CD4-positive, alpha-beta T cell (primary cell): ENCODE measurements at places on chromosomes 11 and 22.

- DNase-seq, result no peak
These were observed 38.9 kb downstream of the FZD4 start for GRCh38 chr11:86916330-86916729.

- no peak for DNase-seq
These were observed 77.7 kb downstream of the FEZ1 start for GRCh38 chr11:125418396-125418795.

GRCh38 chr11:86696004-86696403 is 23.6 kb upstream of the ME3 start:
- no peak for DNase-seq

- DNase-seq, result no peak
These were observed 744 bp downstream of the PRAME start for GRCh38 chr22:22558071-22558971.

GRCh38 chr11:79025622-79026021 is 415.2 kb downstream of the TENM4 start:
- DNase-seq, result no peak

- DNase-seq, result peak; percentile 63
These were observed 12.6 kb upstream of the MAPK8IP1 start for GRCh38 chr11:45872651-45873356.

DNA sequence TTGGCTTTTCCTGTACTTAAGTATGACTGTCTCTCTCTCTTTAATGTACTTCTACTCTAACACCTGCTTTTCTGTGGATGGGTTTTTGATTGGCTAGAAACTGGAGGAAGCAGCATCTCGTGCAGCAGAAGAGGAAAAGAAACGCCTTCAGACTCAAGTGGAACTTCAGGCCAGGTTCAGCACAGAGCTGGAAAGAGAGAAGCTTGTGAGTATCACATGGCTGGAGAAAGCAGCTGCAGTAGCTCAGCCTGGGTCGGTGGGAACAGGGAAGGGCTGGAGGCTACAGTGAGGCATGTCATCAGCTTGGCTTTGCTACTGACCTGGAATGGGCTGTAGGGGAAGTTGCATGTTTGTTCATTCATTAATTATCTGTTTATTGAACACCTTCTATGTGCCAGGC is 74.2 kb downstream of the SWAP70 start:
- DNase-seq, result no peak

DNA sequence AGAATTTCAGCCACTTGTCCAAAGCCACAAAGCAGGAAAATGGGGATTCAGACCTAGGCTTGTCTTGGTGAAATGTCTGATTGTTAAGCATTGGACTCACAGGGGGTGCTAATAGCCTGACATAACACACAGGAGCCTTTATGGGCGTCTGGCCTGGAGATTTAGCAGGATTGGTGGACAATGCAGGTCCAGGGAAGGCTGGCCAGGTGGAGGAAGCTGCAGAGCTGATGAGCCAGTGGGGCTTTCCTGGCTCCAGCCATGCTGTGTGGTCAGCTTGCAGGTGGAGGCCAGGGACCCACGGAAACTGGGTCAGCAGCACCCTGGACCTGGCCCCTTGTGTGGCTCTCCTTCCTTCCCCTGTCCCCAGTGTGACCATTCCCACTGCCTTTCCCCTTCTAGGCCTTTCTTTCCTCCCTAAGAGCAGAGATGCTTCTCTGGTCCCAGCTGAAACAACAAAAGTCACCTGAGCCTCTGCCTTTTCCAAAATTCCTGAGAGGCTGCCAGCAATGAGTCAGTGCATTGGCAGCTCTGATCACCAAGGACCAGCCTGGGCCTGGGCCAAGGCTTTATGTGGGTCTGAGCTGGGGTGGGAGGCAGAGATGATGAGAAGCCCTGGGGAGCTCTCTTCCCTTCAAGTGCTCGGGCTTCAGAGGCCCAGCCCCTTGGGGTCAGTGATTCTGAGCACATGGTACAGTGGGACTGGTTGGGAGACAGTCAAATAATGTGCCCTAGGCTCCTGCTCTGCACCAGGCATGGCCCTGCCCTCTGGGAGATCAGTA is 85.2 kb downstream of the CCDC81 start:
- DNase-seq, result no peak
